ENCODE measurements at places on chromosomes 3 and 15. TPM values are rescaled to one million over a fixed set of nuclear protein-coding genes. Genes with fewer than 3 reads are reported as not detected.

The REC114 gene
- not detected for total RNA-seq

The STRIT1 gene
- not detected for total RNA-seq

The TJP1 gene
- 61.7 TPM for total RNA-seq

The TRPC1 gene
- 49.5 TPM for total RNA-seq

The DTWD1 gene
- total RNA-seq = 50.3 TPM

The TMCO5A gene
- not detected for total RNA-seq

The TICRR gene
- total RNA-seq = 0.33 TPM

The AADAC gene
- total RNA-seq = 0.33 TPM

The GPR160 gene
- total RNA-seq = 0.29 TPM

The GOLGA6L22 gene
- not detected for total RNA-seq

The RASGRP1 gene
- under 0.01 TPM for total RNA-seq

The CYP19A1 gene
- total RNA-seq = 5.1 TPM

The CRBN gene
- 90.8 TPM for total RNA-seq

The TM4SF18 gene
- total RNA-seq = 0.44 TPM

The ECE2 gene
- under 0.01 TPM for total RNA-seq

The DAPK2 gene
- total RNA-seq = 1.7 TPM

The NRG4 gene
- total RNA-seq = 0.15 TPM

The EFCC1 gene
- total RNA-seq = not detected

The GATM gene
- 0.44 TPM for total RNA-seq

The IGDCC3 gene
- not detected for total RNA-seq

The CHRNA5 gene
- total RNA-seq = 1.5 TPM

The RETNLB gene
- total RNA-seq = not detected

The PIK3CB gene
- 13.6 TPM for total RNA-seq

The GABRR3 gene
- not detected for total RNA-seq

Data from smooth muscle cell of trachea (primary cell).